ENCODE measurements at places on chromosomes 11 and 22.

DNA sequence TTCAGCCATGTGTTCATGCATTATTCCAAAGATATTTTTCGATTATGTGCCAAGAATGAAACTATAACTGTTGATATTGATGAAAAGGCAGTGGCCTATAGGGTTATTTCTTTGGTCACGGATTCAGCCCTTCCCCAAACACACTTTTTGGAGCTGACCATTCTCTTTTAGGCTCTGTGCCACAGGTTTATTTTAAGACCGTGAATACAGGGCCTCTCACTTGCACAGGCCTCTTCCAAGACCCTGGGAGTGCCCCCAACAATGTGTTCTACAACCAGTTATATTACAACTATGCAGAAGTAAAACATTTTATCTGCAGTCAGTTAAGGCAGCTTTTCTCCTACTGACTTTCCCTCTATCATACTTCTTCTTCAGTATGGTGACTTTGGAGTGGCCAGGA is 104.6 kb downstream of the ALX4 start:
- DNase-seq = no peak

DNA sequence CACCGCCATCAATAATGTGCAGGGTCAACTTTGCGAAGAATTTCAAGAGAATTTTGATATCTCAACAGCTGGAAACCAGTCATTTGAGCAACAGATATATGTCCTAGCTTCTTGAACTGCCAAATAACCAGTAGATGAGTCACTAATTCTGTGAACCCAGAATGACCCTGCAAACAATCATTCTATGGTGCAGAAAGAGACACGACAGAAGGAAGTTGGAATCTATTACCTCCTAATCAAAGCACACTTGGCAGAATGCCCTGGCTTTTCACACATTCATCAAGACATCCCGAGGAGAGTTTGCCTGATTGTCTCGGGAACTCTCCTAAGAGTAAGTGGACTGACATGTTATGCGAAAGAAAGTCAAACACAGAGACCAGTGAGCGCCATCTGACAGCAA is 621.1 kb downstream of the OPCML start:
- peak; percentile 55 for DNase-seq

DNA sequence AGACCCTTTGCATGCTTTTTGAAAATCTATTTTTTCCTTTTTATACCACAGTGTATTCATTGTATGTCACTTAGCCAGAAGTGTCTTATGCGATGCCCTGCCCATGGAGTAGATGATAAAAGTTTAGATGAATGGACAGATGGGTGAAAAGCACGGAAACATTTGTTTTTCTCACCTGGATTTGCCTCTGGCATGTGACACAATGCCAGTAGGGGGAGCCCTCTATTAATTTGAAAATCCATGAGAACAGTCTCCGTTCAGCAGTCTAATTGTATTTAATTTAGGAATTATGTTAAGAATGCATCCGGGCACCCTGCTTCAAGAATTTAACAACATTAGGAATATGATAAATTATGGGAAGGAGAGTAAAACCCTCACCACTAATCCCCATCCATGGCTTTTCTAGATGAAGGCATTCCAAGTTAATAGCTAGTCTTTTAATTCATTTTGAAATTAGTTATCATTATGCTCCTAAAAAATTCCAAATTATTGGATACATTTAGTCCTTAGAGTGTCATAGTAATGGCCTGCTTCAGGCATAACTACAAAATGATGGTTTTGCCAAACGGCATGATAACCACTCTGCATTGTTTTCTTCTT is 55.3 kb upstream of the ALKBH3 start:
- DNase-seq = no peak

- DNase-seq = no peak
Measured at GRCh38 chr22:20296598-20296997, 23.3 kb downstream of the DGCR6L start.

GRCh38 chr22:25149014-25149413 is 50.6 kb upstream of the CRYBB3 start:
- DNase-seq = no peak

GRCh38 chr22:48380016-48380665 is 1447.5 kb downstream of the BRD1 start:
- no peak for DNase-seq

GRCh38 chr11:119381181-119381988 is at the start of gene USP2:
TSS of gene USP2 (minus strand) at chr11:119381690. CDS start at chr11:119373480, 8,210 bp downstream.
- DNase-seq = peak; percentile 98

- no peak for DNase-seq
Measured at GRCh38 chr11:111843661-111844060, 27.7 kb downstream of the ALG9 start.

DNA sequence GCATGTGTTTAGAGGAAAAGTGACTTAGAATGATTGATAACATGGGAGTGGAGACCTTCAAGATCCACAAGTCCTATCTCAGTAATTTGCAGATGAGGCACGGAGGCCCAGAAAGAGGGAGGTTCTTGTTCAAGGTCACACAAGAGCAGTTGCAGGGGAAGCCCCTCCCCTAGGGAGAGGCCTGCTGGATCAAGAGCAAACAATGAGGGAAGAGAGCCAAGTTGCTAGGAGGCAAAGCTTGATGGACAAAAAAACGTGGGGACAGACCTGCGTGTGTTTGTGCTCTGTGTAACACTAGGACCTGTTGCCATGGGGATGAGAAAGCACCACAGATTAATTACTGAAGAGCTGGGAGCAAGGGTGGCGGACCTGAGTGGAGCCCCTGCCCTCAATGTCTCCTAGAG is 6.4 kb upstream of the MFRP start:
- DNase-seq = peak; percentile 82

DNA sequence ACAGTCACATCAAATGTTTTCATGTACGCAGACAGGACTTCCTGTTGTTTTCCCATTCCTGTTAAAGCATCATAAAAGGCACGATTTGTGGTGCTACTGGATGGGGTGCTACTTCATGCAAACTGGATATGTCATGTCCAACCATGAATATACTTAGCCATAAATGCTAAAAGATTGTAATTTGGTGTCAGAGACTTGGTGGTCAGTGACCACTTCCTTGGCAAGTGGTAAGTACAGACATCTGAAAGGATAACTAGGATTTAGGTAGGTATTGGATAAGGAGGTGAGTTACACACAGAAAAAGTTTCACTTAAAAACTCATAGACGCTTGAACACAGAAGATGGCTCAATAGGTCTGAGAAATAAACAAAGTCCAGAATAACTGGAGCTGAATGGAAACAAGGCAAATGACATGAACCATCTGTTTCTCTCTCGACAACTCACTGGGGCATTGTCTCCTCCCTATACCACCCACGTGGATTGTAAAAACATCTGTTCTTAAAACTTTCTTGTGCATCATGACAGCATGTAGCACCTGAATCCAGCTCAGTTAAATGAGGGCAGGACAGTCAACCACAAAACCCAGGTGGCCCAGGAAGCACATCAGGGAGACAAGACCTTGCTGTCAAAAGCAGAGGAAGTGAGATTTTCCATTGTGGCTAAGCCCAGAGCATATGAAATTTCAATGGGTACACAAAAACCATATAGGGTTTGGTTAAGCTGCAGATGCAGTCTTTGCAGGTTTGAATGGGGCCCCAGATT is 22.1 kb upstream of the IGLL5 start:
- peak; percentile 62 for DNase-seq

DNA sequence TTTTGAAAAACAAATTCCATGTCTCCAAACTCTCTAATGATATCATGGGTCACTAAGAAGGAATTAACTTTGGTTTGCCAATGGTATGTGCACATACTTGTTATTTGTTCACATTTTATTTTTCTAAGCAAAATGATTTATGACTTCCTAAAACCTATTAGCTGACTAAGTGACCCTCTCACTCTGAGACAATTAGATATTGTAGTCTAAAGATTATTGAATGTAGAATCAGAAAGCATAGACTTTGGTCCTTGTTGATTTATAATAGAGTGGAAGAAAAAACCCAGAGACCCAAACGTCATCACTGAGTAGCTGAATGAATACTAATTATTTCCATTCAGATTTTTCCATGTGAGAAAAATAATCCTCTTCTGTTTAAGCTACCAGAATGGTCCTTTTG is 243.5 kb upstream of the ANO3 start:
- DNase-seq = no peak

- DNase-seq = no peak
Measured at GRCh38 chr11:130840679-130841078, 75.6 kb downstream of the SNX19 start.
